Fibroblast of the conjunctiva (primary cell): ENCODE measurements at places on chromosomes 6 and 20.

GRCh38 chr6:4565301-4566250 is 210.6 kb upstream of the CDYL start:
- DNase-seq: no peak

DNA sequence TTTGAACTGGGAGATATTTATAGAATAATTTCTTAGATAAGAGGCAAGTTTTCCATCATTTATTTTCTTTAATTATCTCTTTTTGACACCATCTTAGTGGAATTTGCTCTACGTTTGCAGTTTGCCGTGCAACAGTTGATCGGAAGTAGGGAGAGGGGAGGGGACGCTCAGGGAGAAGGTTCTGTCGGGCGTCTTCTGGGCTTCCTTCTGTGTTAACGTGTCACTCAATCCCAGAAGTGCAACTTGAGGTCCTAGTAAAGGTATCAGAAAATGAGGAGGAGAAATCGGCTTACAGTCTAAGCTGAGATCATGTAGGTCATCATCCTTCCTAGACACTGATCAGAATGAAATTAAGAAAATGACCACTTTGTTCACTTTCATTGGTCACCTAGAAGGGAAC is 149.0 kb upstream of the SNX9 start:
- no peak for DNase-seq

GRCh38 chr6:140711019-140711613 is 1336.7 kb upstream of the CITED2 start:
- DNase-seq: no peak

DNA sequence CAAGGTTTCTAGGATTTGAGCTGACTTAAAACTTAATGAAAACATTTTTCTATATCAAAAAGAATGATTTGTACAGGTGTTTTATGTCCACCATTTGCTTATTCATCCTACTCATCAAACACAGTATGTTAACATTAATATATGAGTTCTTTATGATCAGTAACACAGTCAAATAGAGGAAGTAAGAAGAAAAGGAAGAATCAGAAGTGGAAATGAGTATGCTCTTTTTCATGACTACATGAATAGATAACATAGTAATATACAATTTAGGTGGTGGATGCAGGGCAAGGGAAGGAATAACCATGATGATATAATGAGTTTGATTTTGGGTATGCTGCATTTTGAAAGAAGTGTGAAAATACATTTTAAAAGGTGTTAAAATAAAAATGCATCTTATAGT is 16.5 kb downstream of the KPNA5 start:
- no peak for DNase-seq

DNA sequence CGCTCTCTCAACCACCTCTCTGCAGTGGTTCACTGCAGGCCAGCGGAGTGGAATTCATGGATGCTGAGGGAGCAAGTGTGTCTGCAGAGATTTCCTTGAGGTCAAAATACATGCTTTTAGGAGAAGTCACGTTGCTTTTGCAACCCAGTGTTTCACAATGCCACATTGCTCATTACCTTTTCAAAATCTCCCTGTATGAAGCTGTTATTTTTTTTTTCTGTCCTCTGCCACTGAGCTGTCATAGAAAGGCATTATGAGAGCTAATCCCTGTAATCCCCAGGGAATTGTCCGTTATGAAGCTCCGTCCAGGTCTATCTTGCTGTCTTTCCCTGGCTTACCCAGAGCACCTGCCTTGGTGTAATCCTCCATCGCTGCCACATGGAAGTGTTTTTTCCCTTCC is 60.5 kb upstream of the SLC22A23 start:
- DNase-seq: peak; percentile 75

GRCh38 chr6:66210964-66211363 is 503.9 kb upstream of the EYS start:
- DNase-seq: no peak

GRCh38 chr6:111418971-111419693 is 63.9 kb downstream of the REV3L start:
- no peak for DNase-seq

GRCh38 chr6:19204445-19204844 is 632.7 kb upstream of the ID4 start:
- DNase-seq: no peak

- peak; percentile 34 for DNase-seq
Measured at GRCh38 chr20:37383229-37383989, 37.5 kb downstream of the SRC start.

GRCh38 chr20:45336530-45337366 is 11.5 kb downstream of the SDC4 start:
- no peak for DNase-seq

- DNase-seq: no peak
Measured at GRCh38 chr20:43727980-43728590, 1.3 kb upstream of the GTSF1L start.

DNA sequence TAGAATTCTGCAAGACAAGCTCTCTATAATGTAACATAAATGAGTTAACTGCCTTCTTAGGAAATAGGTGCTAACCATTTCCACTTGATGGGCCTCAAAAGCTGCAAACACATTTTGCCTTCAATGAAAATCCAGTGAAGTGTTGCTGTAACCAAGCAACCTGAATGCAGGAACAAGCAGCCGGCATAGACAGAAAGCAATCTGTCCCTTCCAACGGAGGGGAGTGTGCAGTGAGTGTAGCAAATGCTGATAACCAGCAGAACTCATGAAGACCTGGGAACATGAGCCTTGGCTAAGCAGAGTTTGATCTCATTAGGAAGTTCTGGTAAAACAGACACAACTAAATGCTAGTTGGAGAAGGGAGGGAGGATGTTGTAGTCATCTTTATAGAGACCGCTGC is 697.8 kb downstream of the KIF16B start:
- DNase-seq: no peak

DNA sequence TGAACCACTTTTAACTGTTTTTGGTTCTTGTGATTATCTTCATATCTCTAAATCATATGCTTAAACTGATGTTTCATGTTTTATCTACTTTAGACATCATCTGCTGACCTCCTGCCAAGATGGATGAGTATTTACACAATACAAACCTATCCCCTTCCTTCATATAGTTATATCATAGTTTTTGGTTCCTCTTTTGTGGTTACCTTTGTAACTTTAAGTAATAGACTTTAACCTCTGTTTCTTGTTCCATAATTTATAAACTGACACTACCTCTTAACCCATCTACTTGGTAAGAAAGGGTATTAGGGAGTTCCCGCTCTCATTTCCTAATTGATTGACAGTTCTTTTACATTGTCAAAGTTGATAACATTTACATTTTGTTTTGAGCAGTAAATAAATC is 11.9 kb downstream of the PCMT1 start:
- DNase-seq: no peak

GRCh38 chr6:103356531-103356930 is 1503.2 kb downstream of the HACE1 start:
- DNase-seq: no peak

DNA sequence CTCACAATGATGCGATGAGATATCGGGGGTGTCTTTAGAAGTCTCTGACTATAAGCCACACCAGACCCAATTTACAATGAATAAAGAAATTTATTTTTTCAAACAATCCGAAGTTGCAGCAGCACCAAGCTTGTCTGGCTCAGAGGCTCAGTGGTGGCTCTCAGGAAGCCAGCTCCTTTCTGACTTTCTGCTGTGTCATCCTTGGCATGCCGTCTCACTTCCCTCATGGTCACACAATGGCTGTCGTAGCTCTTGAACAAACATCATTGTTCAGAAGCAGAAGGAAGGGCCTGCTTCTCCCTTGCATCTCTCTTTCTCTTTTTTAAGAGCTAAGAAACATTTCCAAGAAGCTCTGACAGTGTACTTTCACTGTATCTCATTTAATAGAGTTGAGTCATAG is 299.0 kb downstream of the DOK5 start:
- DNase-seq: no peak

- DNase-seq: peak; percentile 6
Measured at GRCh38 chr6:159493898-159494585, 199.0 kb downstream of the SOD2 start.

DNA sequence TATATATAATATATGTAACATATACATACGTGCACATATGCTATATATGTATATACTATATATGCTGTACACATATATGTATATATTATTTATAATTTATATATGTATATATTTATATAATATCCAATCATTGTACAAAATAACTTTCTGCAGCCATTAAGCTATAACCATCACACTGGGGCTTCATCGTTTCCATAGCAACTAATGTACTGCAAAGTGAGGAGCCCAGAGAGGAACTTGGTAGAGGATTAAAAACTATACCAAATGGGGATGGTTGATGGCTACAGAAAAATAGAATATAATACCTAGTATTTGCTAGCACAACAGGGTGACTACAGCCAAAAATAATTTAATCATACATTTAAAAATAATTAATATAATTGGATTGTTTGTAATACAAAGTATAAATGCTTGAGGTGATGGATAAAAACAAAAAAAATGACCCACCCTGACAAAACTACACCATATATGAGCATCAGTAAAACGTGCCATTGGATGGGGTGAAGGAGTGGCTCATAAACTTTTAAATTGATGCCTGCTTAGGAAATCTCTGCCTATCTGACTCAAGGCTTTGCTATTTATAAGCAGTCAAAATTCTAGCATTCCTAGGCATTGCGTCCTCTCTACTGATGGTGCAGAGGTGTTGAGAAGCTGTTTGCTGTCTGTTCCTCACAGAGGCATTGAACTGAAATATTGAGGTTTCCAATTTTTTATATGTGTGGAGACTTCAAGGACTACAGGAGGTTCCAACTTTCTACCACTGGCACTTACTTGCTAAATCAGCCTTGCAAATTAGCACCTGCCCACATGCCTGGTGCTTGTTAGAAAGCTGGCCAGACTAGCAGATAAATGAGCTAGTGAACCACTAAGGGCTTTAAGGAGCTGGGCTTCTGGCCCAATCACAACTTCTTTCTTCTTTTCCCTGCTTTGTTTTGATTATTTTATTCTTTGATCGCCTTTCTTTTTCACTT is 190.1 kb downstream of the SCP2D1 start:
- no peak for DNase-seq

DNA sequence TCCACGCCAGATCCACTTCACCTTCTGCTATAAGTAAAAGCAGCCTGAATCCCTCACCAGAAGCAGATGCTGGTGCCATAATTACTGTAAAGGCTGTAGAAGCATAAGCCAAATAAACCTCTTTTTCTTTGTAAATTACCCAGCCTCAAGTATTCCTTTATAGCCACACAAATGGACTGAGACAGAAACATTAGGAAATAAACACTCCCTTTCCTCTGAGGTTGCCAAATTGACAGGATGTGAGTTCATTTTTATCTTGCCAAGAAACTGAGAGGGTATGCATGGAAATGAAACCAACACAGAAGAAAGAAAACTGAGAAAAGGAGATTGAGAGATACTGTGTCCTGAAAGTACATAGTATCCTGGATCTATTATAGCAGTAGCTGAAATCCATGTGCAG is 481.2 kb downstream of the HAO1 start:
- no peak for DNase-seq

- DNase-seq: no peak
Measured at GRCh38 chr6:127956956-127957355, 56.1 kb upstream of the THEMIS start.

- DNase-seq: peak; percentile 14
Measured at GRCh38 chr6:69719602-69720193, 77.1 kb downstream of the LMBRD1 start.

GRCh38 chr6:36219081-36219480 is 22.5 kb downstream of the BRPF3 start:
- no peak for DNase-seq

DNA sequence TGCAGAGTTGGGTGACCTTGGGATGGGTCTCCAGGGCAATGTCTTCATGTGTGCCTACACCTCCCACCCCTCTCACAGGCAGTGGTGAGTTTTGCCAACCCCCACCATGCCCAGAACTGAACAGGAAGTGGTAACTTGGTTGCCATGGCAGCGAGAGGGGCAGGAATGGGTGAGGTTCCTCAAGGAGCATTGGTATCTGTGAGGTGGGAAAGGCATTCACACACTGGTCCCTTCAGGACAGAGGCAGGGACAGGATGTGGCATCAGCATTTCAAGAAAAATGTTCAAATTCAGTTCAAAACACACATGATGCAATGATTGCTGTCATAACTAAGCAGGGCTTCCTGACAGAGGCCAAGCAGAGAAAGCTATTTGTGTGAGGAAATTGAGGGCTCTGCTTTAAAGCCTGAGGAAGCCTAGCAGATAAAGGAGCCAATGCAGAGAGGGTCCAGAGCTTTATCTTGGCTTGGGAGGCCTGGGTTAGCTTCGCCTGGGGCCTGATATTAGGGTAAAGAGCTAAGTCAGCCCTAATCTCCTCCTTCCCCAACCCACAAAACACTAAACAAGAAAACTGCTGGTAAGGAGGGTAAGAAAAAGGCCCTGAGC is 551 bp downstream of the TREML2 start:
- no peak for DNase-seq

DNA sequence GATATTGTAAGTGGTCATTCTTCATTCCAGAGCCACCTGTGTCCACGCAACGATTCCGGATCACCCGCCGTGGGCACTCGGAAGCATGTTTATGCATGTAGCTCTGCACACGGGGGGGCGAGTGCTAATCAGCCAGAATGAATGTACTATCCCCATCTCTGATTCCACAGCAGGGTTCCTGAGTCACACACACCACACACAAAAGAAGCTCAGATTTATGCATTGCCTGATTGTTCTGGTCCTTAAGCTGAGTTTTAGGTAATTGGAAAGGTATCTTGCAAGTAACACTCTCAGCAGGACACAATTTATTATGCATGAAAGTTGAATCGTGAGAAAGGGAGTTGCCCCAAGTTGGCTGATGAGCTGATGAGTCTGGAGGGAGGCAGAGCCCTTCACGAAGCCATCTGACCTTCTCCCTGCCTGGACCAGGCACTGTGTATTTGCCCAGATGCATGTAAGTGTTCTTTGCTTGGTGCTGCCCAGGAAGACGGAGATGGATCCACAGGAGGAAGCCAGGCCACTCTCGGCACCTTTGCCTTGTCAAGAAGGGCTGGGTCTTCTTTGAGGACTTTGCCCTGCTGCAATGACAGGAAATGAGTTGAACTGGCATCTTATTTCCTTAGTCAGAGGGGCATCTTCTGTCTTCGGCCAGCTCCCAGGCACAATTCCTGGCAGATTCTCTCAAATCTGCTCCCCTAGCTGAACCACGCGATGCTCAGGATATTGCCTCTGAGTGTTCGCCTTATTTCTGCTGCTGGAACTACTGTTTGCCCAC is 141.1 kb downstream of the SYNDIG1 start:
- no peak for DNase-seq

- DNase-seq: no peak
Measured at GRCh38 chr6:28206928-28207509, 18.1 kb upstream of the ZSCAN9 start.

- DNase-seq: no peak
Measured at GRCh38 chr6:121223212-121223611, 111.1 kb downstream of the TBC1D32 start.

- DNase-seq: peak; percentile 42
Measured at GRCh38 chr6:3325210-3325609, 66.5 kb downstream of the PSMG4 start.

GRCh38 chr6:16285467-16286150 is 47.2 kb downstream of the GMPR start:
- DNase-seq: no peak

GRCh38 chr6:130783416-130784107 is 43.6 kb upstream of the SMLR1 start:
- no peak for DNase-seq

GRCh38 chr6:158781692-158782373 is 37.3 kb downstream of the EZR start:
- no peak for DNase-seq

GRCh38 chr20:58308680-58309527 is 611 bp upstream of the RAB22A start:
- DNase-seq: peak; percentile 31

GRCh38 chr6:56055081-56055704 is 179.8 kb upstream of the BMP5 start:
- DNase-seq: no peak

GRCh38 chr6:128112494-128112893 is 211.6 kb upstream of the THEMIS start:
- DNase-seq: no peak

- DNase-seq: no peak
Measured at GRCh38 chr6:169019727-169020491, 233.7 kb downstream of the THBS2 start.
